ENCODE measurements at places on chromosomes 11 and 22.

- DNase-seq = no peak
Observed at GRCh38 chr11:75867778-75868374, 52.9 kb downstream of the UVRAG start.

- DNase-seq = no peak
Observed at GRCh38 chr11:43508511-43508918, 149.8 kb downstream of the TTC17 start.

DNA sequence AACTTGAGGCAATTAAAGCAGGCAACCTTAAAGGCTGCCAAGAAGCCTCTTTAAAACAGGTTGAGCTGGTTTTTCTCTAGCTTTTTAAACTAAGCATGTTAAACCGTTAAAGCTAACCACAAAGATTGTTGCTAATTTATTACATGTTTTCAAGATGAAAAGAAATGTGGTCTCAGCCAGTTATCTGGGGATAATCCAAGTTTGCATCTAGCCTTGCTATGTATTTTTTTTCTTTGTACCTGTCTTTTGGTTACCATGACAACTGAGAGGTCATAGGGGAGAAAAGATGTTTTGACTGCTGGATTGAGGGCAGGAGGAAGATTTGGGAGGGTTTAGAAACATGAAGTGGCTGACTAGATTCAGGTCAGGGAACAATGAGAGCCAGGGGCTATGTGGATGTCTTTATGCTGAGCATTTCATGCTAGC lies 19.2 kb upstream of the PGM2L1 start:
- DNase-seq = no peak

GRCh38 chr11:26995701-26996460 lies 2.0 kb downstream of the FIBIN start:
- DNase-seq = no peak

DNA sequence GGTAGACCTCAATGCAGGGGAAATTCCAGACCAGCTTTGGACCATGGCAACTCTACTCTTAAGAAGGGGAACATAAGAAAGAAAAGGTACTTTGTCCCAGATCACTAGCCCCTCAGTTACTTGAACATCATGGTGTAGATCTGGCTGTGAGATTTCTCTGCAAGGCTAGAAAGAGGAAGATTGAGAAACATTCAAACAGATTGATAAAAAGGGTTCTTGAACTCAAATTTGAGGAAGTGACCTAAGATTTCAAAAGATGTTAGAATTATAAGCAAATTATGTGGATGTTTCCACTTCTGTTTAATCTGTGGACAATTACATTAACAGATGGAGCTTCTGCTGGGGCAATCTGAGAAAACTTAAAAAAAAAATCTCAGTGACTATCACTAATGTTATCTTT lies 21.8 kb upstream of the UPB1 start:
- DNase-seq = no peak

DNA sequence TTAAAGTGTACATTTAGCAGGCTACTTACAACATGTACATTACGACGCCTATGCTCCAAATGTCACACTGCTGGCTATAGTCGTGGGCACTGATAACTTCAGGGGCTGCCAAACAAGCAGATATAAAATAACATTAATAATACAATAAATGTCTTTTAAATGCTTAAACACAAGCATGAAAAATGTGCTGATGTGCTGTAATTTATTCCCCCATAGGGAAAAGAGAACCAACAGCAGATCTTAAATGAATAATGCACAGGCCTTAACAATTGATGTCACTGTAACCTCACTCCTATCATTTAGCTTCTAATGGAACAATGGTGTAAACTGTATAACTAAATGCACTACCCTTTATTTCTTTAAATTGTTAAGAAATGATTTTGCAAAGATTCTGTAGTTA lies 153.4 kb downstream of the STK33 start:
- no peak for DNase-seq

- DNase-seq = no peak
Observed at GRCh38 chr11:99960536-99960935, 726.6 kb upstream of the ARHGAP42 start.

DNA sequence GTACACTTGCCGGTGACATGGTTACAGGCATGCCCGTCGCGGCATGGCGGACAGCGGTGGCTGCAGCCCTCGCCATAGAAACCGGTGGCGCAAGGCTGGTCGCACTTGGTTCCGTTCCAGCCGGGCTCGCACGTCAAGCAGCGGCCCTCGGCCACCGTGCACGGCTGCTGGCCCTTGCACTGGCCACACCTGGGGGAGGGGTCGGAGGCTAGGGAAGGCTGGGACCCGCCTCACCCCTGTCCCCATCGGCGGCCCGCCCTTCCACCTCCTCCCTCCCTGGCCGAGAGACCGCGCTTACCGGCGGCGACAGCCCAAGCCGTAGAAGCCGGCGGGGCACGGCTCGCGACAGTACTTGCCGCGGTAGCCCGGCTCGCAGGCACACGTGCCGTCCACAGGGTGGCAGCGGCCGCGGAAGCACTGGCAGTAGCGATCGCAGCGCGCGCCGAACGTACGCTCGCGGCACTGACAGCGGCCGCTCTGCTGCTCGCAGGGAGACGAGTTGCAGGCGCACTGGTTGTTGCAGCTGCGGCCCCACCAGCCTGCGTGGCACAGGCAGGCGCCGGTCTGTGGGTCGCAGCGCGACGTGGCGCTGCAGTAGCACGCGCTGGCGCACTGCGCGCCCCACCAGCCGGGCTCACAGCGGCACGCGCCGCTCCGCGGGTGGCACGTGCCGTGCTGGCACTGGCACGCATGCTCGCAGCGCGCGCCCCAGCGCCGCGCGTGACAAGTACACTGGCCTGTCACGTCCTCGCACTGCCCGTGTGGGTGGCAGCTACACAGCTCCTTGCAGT lies 6.7 kb downstream of the SCARF2 start:
- no peak for DNase-seq

DNA sequence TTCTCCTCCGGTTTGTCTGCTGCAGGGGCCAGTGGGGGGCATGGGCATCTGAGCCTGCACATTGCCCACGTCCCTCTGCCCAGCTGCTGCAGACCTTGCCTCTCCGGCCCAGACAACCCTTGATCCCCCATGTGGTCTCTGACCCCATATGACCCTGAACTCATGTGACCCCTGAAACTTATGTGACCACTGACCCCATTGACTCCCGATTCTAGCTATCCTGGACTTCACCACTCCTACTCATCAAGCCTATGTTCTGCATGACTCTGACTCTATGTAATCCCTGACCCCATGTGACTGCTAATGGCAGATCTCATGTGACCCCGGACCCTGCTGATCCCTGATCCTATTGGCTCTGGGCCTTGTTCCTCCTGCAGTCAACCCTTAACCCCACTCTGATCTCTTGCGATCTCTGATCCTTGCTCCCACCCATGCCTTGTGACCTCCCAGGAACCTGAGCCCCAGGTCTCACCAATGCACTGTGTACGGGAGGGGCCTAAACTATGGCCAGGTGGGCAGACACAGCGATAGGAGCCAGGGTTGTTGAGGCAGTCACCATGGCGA lies 5.7 kb downstream of the LTBP3 start:
- no peak for DNase-seq

All from mesothelial cell of epicardium (in vitro differentiated cells).